ENCODE measurements at places on chromosomes 5 and 9.

DNA sequence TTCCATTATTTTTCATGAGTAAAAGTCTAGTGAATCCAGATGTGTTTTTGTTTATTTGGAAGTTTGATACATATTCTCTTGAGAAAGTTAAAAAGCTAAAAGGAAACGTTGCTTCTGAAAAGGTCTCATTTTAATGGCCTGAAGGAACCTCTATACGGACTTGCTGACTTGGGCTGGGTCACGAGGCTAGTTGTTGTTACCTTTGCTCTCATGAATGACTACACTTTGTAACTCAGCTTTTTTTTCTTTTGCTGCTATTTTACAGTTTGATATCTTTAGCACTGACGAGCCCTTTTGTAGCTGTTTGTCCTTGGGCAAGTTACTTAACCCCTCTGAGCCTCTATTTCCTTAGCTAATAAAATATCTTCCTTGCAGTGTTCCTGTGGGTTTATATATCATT is 211.5 kb downstream of the PCSK5 start:
- no peak for DNase-seq

GRCh38 chr5:161546470-161547301 is at the start of gene GABRB2:
Gene GABRB2, minus strand, starts transcription at chr5:161546725. Its CDS starts 82 bp downstream, at chr5:161546643.
- no peak for DNase-seq

DNA sequence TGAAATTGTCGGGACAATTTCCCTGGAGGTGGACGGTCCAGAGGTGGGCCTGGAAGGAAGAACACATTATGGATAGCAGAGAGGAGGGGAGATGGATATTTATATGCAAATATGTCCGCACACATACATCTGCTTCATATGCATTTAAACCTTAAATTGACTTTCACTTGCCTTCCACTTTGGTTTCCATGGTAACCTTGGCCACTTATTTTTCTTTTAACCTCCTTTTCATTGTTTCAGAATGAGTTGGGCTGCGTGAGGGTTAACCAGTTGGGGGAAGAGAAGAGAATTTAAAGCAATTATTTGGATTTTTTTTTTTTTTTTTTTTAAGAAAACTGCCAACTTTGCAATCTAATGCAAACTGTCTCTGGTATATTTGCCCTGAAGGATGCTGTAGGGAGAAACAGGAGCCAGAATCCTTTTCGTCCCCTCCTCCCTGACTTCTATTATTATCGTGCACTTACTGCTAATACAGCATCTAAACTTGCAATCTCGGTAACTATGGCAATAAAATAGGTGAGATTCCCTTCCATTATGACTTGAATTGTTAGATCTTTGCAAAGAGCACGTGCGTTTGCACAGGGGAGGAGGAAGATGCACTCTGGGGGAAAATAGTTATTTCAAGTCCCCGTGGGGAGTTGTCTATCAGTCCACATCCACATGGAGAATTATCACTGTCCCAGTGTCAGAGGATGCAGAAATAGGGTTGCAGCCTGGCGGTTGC is 35.6 kb downstream of the TLR4 start:
- DNase-seq, result no peak

GRCh38 chr5:81286059-81286617 is 15.2 kb upstream of the ZCCHC9 start:
- no peak for DNase-seq

All from SW 1271 (cell line).